ENCODE measurements at places on chromosomes 6 and 20. TPM values are rescaled to one million over a fixed set of nuclear protein-coding genes. Genes with fewer than 3 reads are reported as not detected.
A peak's percentile ranks its signal among the peaks of the same experiment; 100 is the strongest.

DNA sequence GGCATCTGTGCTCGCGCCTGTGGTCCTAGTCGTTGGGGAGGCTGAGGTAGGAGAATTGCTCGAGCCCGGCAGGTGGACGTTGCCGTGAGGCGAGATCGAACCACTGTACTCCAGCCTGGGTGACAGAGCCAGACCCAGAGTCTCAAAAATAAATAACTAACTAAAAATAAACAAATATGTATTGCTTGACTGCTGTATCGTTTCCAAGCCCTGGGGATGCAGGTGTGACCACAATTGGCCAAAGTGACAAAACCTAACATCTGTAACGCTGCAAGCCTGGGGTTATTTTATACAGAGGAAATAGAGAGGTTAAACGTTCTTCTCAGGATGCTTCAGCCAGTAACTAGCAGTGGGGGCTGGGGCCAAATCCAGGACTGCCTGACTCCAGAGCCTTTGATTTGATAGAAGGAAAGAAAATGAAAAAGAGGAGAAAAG is 1.9 kb upstream of the SRSF3 start:
- DNase-seq = no peak

Gene UNC5CL
- total RNA-seq = not detected

Gene SH3BGRL2
- 0.61 TPM for total RNA-seq

GRCh38 chr20:18360635-18361034 is 72.3 kb downstream of the ZNF133 start:
- DNase-seq = no peak

Gene LTB
- not detected for total RNA-seq

DNA sequence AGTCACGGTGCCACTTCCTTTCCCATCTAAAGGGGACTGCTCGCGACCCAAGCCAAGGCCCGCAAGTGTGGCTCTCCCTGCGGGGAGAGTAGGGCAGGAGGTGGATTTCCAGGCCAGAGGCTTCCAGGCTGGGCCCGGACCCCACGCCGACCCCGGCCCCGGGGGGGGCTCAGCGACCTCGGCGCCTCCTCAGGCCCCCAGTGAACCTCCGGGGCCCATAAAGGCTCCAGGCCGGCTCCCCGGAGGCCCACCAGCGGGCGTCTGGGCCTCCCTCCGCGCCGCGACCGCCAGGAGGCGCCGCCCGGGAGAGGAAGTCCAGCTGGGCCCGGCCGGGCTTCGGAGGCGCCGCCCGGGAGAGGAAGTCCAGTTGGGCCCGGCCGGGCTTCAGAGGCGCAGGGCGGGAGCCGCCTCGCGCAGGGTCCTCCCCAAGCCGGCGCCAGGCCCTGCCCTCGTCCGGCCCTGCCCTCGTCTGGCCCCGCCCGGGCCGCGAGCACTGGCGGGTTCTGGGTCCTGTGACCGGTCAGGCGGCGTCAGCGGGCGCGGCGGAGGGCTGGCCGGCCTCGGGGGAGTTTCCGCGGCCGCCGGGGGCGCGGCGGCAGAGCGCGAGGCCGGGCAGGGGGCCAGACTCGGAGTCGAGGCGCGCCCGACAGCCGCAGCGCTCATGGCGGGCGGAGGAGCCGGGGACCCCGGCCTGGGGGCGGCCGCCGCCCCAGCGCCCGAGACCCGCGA is at the start of gene RAB32:
Gene RAB32 (plus strand): TSS at position 623 of the 729 bp plus-strand sequence. CDS start 39 bp downstream, at position 662.
- DNase-seq = peak; percentile 77

GRCh38 chr20:46307139-46307998 is 929 bp downstream of the CDH22 start:
- peak; percentile 36 for DNase-seq

DNA sequence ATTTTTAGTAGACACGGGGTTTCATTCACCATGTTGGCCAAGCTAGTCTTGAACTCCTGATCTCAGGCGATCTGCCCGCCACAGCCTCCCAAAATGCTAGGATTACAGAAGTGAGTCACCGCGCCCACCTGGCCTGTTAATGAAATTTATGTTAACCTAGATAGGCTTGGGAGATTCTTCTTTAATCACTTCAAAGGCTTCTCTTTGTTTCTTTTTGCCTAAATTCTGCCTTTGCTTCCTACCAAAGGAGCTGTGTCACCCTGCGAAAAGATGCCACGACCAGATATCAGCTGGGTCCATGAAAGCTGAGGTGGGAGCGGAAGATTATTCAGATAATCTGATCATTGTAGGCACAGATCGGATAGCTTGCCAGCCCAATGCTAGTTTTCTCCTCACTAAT is 75.3 kb downstream of the GMPR start:
- DNase-seq = no peak

DNA sequence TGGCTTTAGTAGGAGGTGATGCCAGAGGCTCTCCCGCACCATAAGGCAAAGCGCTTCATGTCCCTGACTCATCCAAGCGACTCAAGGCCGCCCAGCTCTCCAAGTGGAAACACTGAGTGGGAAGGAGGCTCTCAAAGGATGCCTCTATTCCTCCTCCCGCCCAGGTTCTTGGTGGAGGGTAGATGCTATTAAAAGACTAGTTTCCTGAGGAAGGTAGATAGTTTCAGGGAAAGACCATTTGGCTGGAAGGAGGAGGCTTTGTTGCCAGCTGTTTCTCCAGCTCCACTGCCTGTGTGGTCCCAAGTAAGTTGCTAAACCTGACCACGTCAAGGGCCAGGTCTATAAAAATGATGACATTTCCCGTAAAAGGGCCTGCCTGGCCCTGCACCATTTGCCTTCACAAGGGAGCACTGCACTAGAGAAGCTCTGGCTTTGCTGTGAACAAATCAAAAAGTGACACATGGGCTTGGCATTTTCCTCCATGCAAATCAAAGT is 48.2 kb downstream of the GMDS start:
- no peak for DNase-seq

DNA sequence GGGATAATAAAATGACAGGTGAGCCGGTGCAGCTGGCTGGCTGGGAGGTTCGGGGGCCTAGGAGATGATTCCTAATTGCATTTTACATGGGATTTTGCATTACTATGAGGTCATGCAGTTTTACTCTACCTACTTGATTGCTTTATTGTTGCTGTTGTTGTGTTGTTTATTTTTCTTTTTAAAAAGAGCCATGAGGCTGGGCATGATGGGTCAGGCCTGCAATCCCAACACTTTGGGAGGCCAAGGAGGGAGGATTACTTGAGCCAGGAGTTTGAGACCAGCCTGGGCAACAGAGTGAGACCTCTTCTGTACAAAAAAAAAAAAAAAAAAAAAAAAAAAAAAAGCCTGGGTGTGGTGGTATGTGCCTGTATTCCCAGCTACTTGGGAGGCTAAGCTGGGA is 104.8 kb downstream of the GJA1 start:
- DNase-seq = no peak

Gene TRMT11
- total RNA-seq = 37.4 TPM

Gene ADGB
- not detected for total RNA-seq

- DNase-seq = no peak
Measured at GRCh38 chr6:39100358-39100757, 14.6 kb downstream of the SAYSD1 start.

GRCh38 chr6:74519163-74519562 is 686.7 kb downstream of the COL12A1 start:
- DNase-seq = no peak

Gene C6orf15
- not detected for total RNA-seq

DNA sequence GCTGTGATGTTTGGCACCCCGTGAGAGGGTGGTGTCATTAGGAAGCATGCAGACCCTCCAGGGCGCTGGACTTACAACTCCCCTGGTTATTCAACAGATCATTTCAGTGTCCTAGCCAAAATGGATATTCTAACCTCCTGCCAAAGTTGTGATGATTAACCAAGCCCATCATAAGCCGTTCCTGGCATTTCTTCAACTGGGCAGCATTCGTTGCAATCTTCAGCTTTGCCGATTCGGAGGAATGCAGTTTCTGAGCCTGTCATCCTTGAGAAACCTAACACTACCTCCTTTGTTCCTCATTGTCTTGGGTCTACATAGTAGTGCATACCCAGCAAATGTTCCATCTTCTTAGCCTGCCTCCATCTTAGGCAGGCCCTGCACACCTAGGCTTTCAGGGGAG is 79.2 kb upstream of the MAP3K4 start:
- DNase-seq = no peak

All from NCI-H460 (cell line).